ENCODE measurements at places on chromosomes 4 and X. TPM values are rescaled to one million over a fixed set of nuclear protein-coding genes. Genes with fewer than 3 reads are reported as not detected.

GRCh38 chr4:55857586-55857985, 4.1 kb downstream of the EXOC1 start:
- DNase-seq: no peak
- no peak overlapping the region for H3K27ac ChIP-seq
- H3K36me3 ChIP-seq: peaks cover 40% of the 10 kb centered on the region
- H3K4me1 ChIP-seq: peaks cover 10% of the 10 kb centered on the region
- H3K4me3 ChIP-seq: no peak overlapping the region

DNA sequence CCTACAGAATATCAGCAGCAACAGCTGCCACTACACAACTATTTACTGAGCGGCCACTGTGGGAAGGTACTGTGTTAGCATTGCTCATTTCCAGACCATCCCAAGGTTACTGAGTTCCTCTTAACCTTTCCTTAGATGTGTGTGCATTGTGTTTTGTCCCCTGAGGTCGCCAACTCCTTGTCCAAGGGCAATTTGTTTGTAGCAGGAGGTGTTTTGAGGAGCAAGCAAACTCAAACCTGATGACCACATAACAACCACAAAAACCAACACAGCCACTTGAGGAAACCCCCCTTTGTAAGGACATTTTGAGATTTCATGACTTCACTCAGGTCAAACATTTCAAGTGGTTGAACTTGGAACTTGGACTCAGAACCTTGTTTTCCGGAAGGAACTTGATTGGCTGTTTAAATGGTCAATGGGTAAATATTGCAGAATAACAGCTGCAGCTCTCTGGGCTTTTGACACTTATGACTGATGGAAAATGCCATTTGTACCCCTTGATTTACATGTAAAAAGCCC, 122.3 kb downstream of the MID1IP1 start:
- no peaks in the 10 kb centered on the region for H3K27me3 ChIP-seq
- H3K27ac ChIP-seq: no peak overlapping the region
- no peaks in the 10 kb centered on the region for H3K36me3 ChIP-seq

DNA sequence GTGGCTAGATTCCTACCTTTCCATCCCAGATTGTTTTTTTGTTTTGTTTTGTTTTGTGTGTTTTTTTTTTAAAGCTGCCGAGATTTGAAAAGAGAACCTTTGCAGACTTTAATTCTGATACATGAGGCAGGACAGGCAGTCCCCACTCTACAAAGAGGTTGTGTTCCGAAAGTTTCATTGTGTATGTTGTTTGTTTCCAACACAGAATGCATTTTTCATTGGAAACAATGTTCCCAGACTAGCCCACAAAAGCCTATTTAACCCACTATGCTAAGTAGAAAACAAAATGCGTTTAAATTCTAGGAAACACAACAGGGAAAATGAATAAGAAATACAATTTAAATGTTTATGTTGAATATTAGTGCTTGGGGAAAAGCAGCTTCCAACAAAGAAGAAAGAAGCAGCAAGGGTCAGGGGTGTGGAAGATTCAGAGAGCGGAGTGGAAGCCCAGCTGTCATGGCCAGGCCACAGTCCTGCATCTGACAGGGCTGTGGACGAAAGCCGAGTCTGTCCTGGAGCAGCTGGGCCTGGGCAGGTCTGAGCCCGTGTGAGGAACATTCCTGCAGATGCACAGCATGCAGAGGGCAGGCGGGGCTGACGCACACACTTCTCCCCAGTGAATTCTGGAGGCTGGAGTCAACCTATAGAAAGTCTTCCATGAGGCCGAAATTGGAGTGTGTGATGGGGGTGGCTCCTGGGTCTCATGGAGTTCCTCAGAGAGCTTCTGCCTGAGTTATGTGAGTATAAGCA, 12.4 kb upstream of the SETD7 start:
- no peak overlapping the region for H3K27ac ChIP-seq
- no peak for DNase-seq
- H3K4me3 ChIP-seq: no peak overlapping the region
- no peaks in the 10 kb centered on the region for H3K4me1 ChIP-seq

MTHFD2L gene
- total RNA-seq: 14.1 TPM

DNA sequence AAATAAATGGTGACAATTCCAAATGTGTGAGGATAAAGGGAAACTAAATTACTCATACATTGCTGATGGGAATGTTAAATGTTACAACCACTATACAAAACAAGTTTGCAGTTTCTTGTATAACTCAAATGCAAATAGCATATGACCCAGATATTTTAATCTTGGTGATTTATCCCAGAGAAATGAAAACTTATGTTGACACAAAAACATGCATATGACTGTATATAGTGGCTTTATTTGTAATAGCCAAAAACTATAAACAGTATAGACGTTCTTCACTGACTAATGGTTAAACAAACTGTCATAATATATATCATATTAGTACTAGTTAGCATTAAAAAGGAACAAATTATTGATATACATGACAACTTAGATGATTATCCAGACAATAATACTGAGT, 619.2 kb downstream of the PDHA2 start:
- H3K36me3 ChIP-seq: no peaks in the 10 kb centered on the region
- H3K4me1 ChIP-seq: no peaks in the 10 kb centered on the region
- H3K4me3 ChIP-seq: no peak overlapping the region
- no peaks in the 10 kb centered on the region for H3K27me3 ChIP-seq
- no peak for DNase-seq

CXCL10 gene
- 3.3 TPM for total RNA-seq

- H3K36me3 ChIP-seq: no peaks in the 10 kb centered on the region
- no peak for DNase-seq
- no peak overlapping the region for H3K27ac ChIP-seq
- peaks cover 16% of the 10 kb centered on the region for H3K4me1 ChIP-seq
Measured at GRCh38 chr4:147776716-147777115, 44.8 kb downstream of the ARHGAP10 start.

Data from upper lobe of right lung (tissue), 1 donor.